ENCODE measurements at places on chromosomes 3 and 15.
A peak's percentile ranks its signal among the peaks of the same experiment; 100 is the strongest.

DNA sequence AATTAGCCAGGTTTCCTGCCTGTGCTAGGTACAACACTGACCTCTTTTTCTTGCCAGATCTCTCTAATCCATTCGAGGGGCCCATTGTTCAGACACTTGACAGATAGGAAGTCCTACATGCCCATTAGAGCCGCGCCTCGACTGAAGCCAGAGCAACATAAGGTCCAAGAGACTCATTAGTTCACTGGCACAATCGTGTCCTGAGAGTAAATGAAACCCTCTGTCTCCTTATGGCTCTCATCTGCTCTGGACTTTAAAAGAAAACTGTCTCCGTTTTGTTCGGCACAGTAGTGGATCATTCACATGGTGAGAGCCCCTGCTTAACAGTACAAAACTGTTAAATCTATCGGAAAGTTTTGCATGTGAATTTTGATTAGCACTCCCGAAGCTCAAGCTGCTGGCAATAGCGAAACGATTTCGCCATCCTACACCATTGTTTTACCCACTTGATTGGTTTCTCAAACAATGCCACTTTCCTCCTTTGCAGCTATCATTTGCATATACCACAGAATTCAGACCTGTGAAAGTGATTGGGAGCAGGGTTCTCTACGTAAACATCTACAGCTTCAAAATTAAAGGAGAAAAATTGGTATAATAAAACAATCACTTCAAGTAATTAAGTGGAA, 19.0 kb upstream of the C15orf61 start:
- DNase-seq, result no peak

- peak; percentile 82 for DNase-seq
These were observed 596 bp downstream of the PRKAR2A start for GRCh38 chr3:48847053-48847503.

DNA sequence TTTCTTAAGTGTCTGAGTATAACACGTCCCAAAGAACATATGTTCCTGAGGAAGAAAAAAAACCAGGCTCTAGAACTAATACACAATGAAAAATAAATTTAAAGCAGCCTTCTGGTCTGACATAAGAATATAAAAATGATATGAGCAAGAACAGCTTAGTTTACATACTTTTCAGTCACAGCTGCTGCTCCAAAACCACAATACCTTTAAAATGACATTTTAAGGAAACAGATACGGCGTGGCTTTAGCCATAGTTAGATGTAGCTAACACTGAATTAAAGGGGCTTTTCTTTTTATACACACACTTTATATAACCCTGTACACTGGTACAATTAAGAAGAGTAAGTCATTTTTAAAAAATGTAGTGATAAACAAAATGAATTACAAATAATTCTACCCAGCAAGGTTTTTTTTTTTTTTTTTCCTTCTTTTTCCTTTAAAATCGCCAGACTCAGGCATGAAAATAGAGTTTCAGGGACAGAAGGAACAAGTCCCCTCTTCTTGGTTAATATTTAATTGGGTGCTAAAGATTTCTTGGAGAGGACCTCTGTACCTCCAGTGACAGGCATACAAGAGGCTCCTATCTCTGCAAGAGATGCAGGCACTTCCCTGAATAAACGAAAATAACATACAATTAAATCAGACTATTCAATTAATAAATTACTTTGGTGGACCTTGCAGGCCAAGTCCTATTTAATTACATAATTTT, 265.6 kb downstream of the FOXP1 start:
- no peak for DNase-seq

DNA sequence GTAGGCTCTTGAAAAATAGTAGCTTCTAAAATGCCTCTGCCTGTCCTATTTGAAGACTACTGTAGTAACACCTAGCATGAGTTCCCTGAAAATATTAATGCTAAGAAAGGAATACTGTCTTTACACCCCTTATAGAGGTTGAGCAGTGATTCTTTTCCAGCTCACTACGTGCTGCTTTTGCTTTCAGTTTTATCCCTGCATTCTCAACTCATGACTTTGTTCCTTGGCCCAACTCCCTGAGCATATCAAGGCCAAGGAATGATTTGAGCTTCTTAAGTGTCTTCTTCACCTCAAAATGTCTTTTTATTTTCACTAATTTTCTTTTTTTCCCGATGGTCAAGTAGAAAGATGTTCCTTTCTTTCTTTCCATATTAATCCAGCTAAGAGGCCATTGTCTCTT, 16.5 kb upstream of the P2RY13 start:
- DNase-seq, result no peak

DNA sequence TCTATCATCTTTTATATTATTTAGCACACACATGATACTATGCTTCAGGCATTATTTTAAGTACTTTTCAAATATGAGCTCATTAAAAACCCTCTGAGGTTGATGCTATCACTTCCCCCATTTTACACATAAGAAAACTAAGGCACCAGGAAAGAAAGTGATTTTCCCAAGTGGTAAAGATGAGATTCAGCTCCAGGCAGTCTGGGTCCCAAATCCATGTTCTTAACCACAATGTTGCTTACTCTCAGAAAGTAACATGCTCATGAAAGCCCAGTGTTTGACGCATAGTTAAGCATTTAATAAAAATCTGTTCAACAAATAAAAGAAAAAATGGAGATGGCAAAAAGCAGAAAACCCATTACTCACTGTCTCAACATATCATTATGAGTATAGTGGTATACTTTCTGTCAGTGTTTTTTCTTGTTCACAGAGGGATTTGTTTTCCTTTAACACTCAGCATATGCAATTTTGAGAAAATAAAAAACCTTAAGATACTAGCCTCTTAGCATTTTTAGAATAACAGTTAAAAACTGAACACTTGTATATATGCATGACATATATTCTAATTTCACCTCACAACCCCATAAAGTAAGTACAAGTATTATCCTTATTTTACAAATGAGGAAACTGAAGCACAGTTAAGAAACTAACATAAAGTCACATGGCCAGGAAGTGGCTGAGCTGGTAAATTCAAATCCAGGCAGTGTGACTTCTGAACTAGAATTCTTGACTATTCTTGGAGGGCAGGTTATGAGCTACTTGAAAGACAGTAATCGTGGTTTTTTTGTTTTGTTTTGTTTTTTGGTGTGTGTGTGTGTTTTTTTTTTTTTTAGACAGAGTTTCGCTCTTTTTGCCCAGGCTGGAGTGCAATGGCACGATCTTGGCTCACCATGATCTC, 10.4 kb downstream of the PEAK1 start:
- DNase-seq, result no peak

GRCh38 chr3:108022256-108023150, 68.3 kb downstream of the CD47 start:
- no peak for DNase-seq

DNA sequence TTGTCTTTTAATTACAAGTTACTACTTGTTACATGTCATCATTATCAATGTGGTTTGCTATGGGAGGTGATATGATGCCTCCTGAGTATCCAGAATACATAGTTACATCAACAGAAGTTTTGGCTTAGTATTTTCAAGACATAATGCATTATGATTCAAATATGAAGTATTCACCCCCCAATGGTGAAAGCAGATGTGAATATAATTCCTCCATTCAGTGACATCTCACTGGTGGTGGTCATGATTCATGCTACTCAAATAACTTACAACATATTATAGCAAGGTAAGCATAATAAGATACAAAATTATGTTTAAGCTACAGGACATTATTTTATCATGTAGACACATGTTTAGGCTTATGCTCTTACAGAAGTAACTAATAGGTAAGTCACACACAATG, 34.9 kb upstream of the TTBK2 start:
- no peak for DNase-seq

- no peak for DNase-seq
These were observed 68.9 kb upstream of the PPP2R3A start for GRCh38 chr3:135896613-135897012.

GRCh38 chr15:40479024-40479423, 8.2 kb downstream of the CHST14 start:
- DNase-seq, result no peak

DNA sequence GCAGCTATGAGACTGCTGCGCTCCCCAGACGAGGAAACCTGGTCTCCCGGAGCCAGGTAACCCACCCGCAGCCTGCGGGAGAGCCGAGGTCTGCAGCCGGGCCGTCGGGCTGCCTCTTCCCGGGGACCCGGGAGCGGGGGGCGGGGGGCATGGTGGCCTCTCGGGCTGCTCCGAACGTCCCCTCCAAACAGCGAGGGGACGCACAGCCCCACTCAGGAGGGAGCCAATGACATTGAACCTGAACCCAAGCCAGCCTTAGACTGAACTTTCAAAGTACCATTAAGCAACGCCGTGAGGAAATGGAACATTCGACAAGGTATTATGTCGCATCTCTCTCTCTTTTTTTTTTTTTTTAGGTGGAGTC, 29.8 kb upstream of the ALDH1A3 start:
- no peak for DNase-seq

- no peak for DNase-seq
These were observed 23.7 kb downstream of the CEP19 start for GRCh38 chr3:196688349-196688748.

DNA sequence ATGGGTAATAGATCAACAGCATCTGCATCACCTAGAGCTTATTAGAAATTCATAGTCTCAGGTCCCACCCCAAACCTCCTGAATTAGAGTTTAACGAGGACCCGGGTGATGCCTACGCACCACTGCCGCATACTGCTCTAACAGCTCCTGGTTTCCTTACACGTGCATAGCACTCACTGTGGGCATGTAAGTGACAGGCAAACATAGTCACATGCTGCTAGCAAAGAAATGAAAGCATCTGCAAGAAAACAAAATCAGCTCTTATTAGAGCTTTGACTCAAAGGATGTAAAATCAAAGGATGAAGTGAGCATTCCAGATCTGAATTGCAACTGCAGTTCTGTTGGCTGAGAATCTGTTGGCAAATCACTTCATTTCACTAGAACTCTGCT, 19.1 kb upstream of the RIOX2 start:
- DNase-seq, result no peak

- no peak for DNase-seq
These were observed 4.8 kb downstream of the LYSMD2 start for GRCh38 chr15:51732646-51733045.

DNA sequence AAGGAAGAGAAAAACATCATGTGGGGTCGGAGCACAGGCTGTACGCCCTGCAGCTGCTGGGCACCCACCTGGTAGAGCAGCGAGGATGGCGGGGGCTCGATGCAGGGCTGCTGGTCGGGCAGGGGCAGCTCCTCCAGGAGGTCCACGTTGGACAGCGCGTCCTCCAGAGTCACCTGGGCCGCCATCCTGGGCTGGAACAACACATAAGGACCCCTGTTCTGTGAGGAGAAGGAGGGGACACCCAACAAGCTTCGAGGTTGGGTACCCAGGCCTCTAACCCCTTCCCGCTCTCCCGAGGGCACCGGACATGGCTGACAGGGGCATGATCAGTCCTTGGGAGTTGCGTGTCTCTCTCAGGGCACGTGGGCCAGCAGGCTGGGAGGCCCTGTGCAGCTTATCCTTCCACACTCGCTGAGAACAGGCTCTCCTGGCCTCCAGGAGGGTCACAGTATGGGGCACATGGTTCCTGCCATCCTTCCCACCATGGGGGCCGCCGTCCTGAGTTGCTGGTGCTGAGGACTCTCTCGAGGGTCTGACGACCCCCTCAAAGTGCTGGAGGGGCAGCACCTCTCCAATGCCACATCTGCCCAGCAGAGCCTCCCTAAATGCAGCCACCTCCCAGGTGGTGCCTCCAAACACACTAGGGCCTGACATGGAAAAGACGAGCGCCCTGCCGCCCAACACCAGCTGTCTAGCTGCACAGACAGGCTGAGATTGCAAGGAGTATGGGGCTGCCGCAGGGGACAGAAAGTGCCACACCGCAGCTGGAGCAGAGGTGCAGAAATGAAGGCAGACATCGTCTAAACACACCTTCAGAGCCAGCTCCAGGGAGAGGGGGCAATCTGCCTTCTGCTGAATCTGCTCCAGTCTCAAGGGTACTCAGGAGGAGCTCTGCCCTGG, 32.8 kb downstream of the CYFIP1 start:
- no peak for DNase-seq

GRCh38 chr15:59886441-59886840, 117.7 kb upstream of the FOXB1 start:
- no peak for DNase-seq

DNA sequence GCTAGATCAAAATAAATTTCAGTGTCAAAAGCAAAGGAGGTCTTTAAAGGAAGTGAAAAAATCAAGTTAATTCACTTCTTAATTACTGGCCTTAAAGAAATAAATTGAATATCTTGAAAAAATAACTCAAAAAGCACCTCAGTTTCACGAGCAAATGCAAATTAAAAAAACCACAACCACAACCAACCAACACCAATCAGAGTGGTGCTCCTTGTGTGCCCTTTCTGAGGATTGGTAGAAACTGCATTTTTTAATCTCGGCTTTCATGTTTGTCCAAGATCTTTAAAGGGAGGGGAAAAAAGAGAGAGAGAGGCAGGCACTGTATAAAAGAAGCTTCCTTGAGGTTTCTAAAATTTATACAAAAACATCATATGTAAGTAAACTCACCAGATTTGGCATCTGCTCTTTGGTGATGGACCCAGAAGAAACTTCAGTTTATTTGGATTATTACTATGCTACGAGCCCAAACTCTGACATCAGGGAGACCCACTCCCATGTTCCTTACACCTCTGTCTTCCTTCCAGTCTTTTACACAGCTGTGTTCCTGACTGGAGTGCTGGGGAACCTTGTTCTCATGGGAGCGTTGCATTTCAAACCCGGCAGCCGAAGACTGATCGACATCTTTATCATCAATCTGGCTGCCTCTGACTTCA, at the start of gene GPR15:
GPR15 (plus strand) TSS at position 357 of the 653 bp plus-strand sequence; CDS start at position 413, 56 bp downstream.
- no peak for DNase-seq

- DNase-seq, result no peak
These were observed 662.7 kb downstream of the MCTP2 start for GRCh38 chr15:94894056-94894455.

- DNase-seq, result no peak
These were observed 34.1 kb upstream of the RASGRP1 start for GRCh38 chr15:38598749-38599148.

GRCh38 chr15:75811626-75812025, 31.6 kb upstream of the UBE2Q2 start:
- DNase-seq, result no peak

GRCh38 chr3:192399767-192400166, 327.6 kb downstream of the FGF12 start:
- no peak for DNase-seq

DNA sequence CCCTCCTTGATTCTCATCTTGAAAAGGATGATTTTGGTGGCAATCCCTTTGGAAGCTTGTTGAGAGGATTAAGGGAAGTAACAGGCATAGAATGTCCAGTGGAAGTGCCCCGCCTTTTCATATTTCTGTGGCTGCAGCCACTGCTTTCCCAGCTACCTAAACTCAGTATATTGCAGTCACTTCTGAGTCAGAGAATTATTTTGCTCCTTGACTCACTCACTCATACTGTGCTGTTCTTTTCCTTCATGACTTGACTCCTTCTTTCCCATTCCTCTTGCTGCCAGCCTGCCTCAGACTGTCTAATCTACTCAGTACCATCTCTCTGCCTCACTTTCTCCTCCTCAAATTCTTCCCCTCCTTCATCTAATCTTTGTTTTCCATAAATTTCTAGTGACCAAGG, 26.5 kb upstream of the POLR2M start:
- no peak for DNase-seq
